Inflammatory macrophage (primary cell): ENCODE measurements at places on chromosomes 4 and X.

DNA sequence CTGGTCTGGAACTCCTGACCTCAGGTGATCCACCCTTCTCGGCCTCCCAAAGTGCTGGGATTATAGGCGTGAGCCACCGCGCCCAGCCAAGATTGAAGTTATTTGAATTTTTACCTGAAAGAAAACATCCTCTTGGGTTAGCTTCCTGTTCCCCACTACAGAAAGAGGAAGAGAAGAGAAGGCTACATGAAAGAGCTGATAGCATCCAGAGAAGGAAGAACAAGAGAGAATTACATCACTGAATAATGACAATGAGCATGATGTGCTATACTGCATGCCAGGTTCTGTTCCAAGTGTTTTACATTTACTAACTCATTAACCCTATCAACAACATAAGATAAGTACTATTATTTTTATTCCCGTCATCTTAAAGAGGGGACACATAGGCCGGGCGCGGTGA is 11.5 kb upstream of the TBC1D1 start:
- DNase-seq = no peak

- DNase-seq = no peak
Measured at GRCh38 chr4:122252584-122252983, 100.5 kb downstream of the BLTP1 start.

DNA sequence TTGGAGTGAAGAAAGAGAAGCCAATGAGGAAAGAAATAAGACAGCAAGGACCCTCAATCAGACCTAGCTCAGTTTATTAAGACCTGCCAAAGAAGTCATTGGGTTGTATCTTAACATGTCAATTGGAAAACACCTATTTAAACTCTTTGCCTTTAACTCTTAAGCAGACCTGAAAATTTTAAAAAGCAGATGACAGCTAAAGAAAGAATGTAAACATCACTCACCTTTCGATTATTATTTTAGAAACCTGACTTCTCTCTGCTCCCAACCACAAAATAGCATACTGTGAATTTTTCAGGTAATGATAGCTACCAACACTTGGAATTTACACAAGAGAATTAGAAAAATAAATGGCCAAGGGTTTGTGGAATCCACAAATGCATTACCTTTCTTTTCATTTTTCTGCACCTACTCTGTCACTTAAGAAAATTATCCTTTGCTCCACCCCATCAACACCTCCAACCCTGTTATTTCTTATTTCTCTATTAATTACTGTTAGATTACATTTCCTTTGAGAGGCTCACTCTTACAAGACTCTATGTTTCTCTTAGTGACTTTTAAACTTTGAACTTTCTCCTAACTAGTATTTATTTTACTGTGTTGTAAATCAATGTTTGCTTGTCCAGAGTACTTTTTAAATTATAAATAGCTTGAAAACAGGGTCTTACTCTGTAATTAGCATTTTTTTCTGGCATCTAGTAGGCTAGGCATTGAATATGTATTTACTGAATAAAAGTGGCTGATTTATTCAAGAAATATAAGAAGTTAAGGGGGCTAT is 765 bp upstream of the SULT1E1 start:
- DNase-seq = no peak

- no peak for DNase-seq
Measured at GRCh38 chr4:179001918-179002317, 1559.7 kb upstream of the AGA start.

DNA sequence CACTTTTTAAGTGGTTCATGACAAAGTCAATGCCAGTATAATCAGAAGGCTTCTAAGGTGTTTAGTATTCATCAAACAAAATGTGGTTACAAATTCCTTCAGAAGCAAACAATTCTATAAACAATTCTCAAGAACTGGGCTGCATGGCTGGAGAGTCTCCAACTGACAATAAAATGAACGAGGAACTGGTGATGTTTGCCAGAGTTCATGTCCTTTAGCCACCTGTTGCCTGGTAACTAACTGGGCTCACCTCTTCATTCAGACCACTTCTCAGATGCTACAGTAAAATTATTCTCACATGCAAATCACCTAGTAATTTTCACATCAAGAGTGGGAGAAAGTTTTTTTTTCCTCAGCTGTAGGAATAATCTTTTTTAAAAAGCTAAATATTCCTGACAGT is 53.3 kb downstream of the CAMK2D start:
- no peak for DNase-seq

DNA sequence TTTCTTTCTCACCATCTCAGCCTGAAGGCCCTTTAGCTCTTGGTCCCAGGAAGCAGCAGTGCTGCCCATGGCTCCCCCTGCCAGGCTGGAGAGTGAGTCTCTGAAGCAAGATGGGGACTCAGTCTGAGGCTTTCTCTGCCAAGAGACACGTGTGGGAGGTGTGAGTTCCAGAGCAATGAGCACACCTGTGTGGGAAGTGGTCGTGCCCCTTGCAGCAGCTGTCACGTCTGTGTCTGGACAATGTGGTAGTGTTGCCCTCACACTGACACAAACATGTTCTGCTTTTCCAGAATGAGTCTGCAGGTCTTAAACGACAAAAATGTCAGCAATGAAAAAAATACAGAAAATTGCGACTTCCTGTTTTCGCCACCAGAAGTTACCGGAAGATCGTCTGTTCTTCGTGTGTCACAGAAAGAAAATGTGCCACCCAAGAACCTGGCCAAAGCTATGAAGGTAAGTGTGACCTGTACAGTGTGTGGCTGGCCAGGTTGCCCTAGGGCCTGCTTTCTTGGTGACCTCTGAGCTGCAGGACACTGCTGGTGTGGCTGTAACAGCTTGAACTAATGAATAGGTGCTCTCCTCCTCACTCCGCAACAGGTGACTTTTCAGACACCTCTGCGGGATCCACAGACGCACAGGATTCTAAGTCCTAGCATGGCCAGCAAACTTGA is 1.9 kb downstream of the TACC3 start:
- peak; percentile 77 for DNase-seq

DNA sequence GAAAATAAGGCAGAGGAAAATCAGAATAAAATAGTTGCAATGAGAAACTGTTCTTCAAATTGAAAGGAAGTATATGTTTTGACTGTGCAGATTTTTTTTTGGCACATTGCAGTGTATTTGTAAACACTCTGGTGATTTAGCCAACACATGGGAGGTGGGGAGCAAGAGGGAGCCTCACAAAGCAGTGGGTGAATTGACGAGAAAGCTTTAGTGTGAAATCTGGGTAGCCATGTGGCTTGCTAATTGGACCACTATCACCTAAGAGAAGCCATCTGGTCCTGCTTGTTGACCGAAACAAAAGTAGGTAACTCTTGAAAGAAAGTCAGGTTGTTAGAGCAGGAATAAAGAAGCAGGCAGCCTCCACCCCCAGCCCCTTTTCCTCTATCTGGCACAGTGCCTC is 10.4 kb downstream of the CLCN5 start:
- DNase-seq = no peak

DNA sequence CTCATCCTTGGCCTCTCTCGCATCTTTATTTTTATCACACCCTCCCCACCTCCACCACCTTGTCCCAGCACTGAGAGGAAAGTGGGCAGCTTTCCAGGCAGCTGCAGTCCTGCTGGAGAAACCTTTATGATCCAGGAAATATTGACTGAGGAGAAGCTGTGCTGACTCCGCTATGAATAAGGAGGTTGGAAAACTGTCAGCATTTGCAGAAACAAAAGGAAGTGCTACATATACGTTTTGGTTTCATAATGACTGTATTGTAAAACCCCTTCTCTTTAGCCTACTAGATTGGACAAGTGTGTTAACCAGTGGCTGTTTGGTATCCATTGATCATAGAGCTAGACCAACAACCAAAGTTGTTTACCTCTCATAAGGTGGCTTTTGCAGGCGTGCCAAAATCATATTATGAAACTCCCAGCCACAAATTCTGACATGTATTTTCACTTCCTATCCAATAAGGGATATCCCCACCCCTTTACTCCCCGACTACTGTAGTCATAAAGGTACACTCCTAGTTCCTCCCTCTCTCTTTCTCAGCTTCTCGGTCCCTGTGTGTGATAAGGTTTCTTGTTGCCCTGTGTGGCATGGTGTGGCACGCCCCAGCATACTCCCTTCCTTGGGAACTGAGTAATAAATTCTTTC is 88.4 kb downstream of the GPR143 start:
- DNase-seq = peak; percentile 46

GRCh38 chr4:16693641-16694040 is 204.8 kb downstream of the LDB2 start:
- no peak for DNase-seq

- DNase-seq = no peak
Measured at GRCh38 chr4:67236318-67236717, 309.0 kb downstream of the CENPC start.

GRCh38 chr4:108139089-108139488 is 29.6 kb downstream of the LEF1 start:
- no peak for DNase-seq

DNA sequence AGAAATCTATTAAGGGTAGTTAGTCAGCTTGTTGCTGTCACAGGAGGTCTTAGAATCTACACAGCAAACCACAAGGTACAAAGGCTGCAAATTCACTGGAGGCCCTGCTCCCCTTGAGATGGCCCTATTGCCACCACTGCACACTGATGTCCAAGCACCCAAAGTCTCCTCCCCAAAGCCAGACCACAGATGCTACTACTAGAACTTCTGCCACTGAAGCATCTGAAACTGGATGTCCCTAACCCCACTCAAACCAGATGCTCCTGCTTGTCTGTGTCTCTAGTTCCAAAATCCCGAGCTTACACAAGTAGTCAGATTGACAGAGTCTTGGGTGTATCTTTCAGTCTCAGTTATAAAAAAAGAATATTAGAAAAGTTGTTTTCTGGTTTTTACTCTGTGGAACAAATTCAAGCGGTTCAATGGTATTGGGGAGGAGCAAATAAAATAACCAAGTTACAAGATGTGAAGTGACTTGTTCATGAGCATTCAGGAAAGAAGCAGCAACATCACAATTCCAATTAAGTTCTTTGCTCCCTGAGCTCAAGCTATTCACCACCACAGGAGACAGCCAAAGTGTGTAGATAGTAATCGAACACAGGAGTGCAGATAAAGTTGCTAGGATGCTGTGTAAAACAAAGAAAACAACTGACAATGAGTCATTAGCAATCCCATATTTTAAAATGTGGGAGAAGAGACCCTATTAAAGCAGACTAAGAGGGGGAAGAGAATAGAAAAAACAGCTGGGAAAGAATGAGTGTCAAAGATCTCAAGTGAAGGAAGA is 352.3 kb downstream of the PDGFC start:
- DNase-seq = no peak

GRCh38 chr4:168531305-168531704 is 34.5 kb downstream of the PALLD start:
- no peak for DNase-seq

DNA sequence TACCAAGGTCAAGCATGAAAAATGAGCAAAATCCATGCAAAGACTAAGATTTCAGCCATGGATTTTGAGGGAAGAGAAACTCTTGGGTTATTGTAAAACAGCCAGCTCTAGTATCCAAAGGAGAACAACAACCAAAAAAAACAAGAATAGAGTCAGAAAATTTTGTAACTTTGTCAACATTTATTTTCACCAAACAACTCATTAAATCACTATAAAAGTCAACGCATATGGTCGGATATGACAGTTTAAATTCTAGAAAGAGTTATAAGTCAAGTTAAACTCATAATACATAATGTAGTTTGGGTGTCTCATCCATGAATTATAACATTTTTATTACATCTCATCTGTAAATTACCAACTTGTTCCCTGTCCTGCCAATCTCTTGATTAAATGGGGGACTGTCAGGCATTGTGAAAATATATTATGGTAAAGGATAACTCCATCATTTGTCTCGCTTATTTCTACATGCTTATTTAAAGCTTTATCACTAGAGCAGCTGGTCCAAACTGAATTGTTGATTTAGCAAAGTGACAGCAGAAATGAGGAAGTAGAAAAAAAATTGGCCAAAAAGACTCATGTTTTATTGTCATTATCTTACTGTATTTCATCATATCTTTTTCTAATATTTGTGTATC is 224.8 kb upstream of the NOCT start:
- no peak for DNase-seq

DNA sequence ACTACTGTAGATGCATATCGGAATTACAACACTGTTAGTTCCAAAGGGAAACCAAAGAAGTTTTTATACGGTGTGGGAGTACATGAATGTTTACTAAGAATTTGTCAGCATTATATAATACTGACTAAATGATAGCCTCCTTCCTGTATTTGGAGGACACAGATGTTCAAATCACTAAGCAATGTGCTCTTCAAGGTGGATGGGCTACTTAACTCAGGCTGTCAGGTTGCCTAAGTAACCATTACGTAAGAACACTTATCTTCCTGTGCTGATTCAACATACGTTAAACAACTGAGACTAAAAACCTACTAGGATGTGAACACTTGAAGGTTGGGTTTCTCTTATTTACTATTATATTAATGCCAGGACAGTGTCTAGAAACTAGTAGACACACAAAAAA is 81.9 kb upstream of the HPGD start:
- DNase-seq = peak; percentile 49

DNA sequence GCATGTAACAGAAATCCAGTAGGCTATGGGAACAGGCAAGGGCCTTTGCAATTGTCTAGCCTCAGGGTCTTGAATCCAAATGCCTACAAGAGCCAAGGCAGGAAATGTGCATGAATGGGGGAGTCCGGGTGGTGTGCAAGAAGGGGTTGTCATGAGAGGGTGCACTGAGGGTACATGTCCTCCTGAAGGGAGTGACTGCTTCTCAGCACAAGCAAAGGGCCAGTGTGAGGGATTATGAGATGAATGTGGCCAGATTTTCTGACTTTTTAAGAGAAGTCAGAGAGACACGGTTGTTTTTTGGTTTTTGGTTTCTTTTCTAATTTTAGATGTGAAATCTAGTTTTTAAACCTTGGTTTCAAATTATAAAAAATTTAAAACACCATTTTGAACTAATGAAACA is 76.5 kb upstream of the LSM6 start:
- DNase-seq = no peak

DNA sequence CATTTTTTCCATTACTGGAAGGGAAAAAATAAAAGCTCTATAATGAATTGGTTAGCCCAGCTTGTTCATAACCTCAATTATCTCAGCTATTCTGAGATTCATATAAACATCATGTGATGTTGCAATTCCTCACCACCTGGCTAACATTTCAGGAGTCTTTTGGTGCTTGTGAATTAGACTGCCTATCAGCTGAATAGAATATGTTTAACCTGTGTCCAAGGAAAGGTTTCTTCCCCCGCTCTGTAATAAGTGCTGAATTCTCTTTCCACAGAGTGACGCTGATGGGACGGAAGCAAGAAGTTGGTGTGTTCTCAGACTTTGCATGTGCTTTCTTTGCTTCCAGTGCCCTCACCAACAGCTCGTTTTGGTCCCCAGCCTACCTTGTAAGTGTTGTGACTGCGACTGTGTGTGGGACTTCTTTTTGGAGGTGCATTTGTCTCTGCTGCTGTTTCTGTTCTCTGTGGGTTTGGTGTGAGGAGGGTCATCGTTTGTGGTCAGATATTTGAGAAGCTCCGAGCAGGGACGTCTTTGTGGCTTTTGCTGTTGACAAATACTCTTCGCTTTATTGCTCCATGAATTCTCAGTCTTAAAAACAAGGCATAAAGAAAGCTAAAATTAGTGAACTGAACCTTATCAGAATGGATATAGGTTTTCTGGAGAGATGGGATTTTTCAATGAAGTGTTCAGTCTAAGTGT is 61.7 kb downstream of the PPARGC1A start:
- DNase-seq = no peak
